Cardiac fibroblast (primary cell): ENCODE measurements at places on chromosomes 5 and 9.

DNA sequence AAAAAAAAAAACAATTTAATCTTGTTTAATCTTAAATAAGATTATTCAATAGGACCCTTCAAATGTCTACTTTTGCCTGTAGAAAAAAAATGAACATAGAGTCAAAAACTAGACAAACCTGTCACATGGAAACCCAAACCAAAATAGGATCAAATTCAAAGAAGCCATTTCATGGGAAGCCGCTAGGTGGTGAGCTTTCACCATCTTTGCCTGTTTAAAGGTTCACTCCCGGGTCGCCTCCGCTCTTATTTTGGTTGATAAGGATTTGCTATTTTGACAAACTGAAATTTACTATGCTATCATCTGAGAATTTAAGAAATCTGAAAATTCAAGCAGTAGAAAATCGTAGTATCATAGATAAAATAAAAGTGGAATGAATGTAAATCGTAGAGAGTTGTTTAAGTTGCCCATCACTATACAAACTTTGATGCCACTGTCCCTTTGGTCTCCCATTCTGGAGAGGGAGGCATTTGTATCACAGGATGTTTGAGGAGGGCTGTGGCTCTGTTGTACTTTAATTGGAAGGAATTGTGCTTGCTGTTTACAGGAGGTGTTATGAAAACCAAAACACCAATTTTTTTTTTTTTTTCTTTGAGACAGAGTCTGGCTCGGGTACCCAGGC lies 43.5 kb upstream of the DNAH5 start:
- DNase-seq, result peak; percentile 70

GRCh38 chr5:122315521-122315920 lies 3.5 kb downstream of the SNCAIP start:
- DNase-seq, result no peak

- no peak for DNase-seq
These were observed 111.1 kb downstream of the ASTN2 start for GRCh38 chr9:117303643-117304230.

DNA sequence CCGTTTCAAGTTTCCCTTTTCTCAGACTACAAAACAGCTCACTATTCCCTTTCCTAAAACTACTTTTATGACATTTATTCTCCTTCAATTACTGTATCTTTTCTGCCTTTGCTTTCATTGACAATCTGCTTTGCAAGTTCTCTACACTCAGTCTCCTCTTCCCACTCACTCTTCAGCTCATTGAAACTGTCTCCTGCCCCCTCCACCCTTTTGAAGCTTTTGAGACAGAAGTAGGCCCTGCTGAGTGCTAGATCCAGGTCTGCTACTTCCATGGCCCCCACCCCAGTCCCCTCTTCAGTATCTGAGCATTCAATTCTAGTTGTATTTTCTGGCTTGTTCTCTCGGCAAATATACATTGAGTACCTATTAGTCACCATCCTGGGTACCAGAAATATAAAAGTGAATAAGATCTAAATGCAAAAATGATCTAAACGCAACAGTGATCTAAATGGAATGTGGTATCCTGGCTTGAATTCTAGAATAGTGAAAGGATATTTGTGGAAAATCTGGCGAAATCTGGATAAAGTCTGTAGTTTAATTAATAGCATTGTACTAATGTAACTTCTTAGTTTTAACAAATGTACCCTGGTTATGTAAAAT lies 58.4 kb downstream of the OR2K2 start:
- no peak for DNase-seq

GRCh38 chr9:131616983-131617604 lies 71.8 kb downstream of the PRRT1B start:
- no peak for DNase-seq

DNA sequence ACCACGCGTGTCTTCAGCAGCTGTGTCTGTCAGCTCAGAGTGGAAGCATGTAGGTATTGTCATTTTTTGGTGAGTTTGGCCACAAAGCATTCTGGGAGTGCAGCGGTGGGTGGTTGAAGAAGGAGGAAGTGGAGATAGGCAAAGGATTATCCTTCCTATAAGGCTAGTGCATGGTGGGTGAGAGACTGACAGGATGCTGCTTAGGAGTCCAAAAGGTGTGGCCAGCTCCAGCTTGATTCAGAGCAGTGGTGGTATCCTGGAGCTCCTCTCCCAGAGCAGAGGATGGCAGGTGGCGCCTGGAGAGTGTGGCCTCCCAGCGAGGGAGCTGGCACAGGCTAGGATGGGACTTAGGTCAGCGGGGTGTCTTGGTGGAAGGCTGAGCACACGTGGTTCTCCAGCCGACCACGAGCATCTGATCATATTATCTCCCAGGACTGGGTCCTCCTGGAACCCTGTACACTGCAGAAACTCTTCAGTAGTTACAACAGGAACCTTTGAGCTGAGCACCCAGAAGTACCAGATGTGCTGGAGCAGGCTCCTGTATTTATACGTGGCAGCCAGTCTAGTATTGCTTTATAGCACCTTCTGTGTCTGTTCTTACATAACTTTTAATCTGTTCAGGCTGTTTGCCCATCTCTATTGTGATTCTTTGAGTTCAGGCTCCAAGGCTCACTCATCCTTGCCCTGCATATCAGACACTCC lies 29.6 kb downstream of the MAML1 start:
- DNase-seq, result peak; percentile 61

DNA sequence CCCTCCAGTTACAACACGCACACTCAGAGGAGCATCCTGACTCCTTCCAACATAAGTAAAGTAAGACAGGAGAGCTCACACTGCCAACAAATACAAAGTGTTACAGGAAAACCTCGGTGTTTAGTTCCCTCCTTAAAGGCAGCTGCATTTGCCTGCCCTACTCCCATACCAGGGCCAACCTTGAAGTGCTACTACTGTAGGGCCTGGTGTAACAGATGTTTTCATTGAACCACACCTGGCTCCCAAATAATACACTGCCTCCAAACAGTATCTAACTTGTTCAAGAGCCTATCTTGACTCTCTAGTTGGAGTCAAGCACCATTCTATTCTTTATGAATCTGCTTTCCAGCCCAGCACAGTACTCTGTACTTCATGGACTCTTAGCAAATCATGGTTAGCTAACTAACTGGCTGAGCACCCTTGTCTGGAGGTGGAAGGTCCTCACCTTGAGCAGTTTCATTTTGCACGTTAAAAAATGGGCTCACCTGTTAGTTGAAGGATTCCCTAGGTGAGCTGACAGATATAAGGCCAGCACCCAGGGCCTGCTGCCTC lies 34.6 kb downstream of the TTC39B start:
- no peak for DNase-seq

DNA sequence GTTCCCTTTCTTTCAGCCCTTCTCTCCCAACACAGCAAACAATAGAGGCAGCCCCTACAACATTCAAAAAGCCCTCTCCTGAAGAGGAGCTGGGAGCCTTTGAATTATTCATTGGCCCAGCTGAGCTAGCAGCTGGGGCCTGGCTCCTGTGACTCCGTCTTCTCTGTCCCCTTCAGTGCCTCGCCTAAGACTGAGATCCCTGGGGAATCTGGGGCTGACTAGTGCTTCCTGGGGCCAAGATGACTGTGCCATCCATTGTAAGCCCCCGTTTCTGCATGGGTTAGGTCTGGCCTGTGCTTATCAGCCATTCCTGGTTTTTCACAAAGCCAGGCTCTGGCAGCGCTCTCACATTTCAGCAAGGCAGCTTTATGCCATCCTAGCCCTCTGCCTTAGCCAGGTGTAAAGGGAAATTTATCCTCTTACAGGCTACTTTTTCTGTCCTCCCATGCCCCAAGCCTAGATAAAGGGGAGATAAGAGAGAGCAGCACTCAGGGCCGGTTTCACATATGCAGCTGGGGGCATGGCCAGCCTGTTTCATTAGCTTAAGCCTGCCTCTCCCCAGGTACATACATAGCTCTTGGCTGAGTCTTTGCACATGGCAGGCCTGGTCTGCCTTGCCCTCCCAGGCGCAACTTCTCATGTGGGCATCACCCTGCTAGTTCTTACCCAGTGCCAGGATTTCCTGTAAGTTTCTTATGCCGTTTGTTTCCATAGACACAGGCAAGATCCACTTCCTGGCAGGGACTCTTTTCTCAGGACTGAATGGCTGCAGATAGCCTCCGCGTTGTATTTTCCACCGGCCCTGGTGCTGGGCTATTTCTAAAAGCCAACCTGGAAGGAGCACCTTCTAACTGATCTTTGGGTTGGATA lies 15.8 kb downstream of the PTPA start:
- DNase-seq, result peak; percentile 13

GRCh38 chr5:141615991-141616720 lies 2.6 kb downstream of the DIAPH1 start:
- DNase-seq, result no peak

DNA sequence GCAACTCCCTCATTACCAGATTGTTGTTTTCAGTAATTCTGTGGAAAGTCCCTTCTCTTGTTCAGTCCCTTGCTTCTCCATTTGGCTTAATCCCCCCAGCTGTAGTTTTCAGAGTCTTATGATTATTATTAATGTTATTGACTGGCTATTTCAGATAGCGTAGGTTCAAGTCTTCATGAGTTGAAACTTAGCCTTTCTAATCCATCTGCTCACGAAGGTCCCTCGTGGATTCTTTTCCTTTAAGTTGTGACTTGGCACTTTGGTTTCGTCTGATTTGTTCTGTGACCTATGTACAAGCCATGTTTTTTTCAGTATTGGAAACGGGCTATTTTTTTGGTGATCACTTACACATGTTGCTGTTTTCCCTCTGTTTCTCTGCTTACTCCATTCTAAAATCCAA lies 260.3 kb downstream of the TMEM167A start:
- DNase-seq, result no peak

- no peak for DNase-seq
These were observed 262.9 kb downstream of the IRX1 start for GRCh38 chr5:3858524-3858923.

- no peak for DNase-seq
These were observed 632.6 kb upstream of the SEMA6A start for GRCh38 chr5:117207088-117207668.

DNA sequence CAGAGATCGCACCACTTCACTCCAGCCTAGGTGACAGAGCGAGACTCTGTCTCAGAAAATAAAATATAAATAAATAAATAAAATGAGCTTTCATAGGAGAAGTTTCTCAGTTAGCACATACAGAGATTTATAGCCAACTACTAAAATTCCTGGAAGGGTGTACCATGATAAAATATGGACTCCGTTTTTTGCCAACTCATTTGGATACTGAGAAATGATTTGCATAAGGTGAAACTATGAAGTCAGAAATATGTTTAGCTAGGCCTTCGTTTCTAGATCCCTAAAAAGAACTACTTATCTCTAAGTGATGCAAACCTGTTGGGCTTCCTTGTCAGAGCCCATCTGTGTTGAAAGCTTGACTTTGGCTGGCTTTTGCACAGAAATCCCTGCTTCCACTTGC lies 56.9 kb upstream of the SLC1A1 start:
- DNase-seq, result no peak

GRCh38 chr5:176837707-176838115 lies 27.4 kb downstream of the UNC5A start:
- peak; percentile 89 for DNase-seq

DNA sequence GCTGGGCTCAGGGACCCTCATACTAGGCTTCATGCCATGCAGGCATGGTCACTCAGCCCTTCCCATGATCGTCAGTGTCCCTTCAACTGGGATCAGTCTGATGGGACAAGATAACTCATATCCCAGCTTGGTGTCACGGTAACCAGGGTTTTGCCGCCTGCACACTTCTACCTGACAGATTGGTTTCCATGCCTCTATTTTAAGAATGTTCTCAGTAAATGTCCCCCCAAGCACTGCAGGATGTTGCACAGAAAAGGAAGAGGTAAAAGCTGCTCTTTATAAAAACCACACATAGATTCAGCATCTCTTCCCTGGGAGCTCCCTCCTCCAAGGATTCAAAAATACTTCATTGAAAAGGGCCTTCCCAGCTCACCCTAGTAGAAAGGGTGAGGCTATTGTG lies 56.1 kb downstream of the SLIT3 start:
- no peak for DNase-seq

GRCh38 chr9:126915281-126915816 lies 767 bp downstream of the RALGPS1 start:
- DNase-seq, result no peak

DNA sequence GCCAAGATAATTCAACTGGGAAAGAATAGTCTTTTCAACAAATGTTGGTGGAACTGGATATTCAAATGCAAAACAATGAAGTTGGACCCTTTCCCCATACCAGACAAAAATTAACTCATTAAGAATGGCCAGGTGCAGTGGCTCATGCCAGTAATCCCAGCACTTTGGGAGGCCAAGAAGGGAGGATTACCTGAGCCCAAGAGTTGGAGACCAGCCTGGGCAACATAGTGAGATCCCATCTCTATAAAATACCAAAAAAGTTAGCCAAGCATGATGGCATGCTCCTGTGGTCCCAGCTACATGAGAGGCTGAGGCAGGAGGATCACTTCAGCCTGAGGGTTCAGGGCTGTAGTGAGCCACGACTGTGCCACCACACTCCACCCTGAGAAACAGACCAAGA lies 24.2 kb downstream of the SERINC5 start:
- DNase-seq, result no peak

- DNase-seq, result no peak
These were observed 853.7 kb downstream of the TAF11L14 start for GRCh38 chr5:18487928-18488480.

GRCh38 chr5:145975361-145976066 lies 39.1 kb downstream of the SH3RF2 start:
- DNase-seq, result peak; percentile 89

- DNase-seq, result peak; percentile 68
These were observed 22.2 kb downstream of the SHB start for GRCh38 chr9:38046661-38047300.

- no peak for DNase-seq
These were observed 1787.7 kb downstream of the EFNA5 start for GRCh38 chr5:105882956-105883481.

DNA sequence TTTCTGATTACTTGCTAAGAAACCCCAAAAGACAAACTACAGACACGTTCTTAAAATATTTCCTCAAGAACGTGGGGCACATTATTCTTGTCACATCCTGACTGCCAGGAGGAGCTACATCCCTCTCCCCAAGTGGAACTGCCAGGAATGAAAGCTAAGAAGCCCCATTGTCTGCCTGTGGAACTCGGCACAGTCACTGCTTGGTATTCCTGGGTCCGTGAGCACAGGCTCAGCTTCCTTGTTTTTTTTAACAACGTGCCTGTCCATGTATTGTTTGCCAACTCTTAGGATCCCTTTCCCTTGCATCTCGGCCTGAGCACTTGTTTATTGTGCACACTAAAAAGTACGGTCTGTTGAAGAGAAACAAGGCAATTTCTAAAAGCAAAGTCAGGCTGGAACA lies 47.0 kb upstream of the SELENOP start:
- DNase-seq, result no peak

GRCh38 chr9:112772551-112772950 lies 22.0 kb downstream of the SNX30 start:
- no peak for DNase-seq

DNA sequence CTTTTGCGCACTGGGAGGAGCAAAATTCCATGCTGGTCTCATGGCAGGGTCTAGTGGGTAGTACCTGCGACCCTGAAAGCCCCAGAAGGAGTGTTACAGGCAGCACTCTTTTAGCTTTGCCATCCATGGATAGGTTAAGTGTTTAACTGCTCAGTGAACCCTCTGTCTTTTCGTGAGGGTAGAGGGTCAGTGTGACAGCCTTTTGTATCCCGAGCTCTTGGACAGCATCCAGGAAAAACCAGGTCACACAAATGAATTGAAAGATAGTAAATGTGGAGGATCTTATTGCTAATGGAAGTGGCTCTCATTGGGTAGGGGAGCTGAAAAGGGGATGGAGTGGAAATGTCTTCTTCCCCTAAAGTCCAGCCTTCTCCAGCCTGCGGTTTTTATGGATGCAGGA lies 57.8 kb upstream of the CCDC112 start:
- DNase-seq, result no peak

GRCh38 chr9:36082931-36083330 lies 46.2 kb downstream of the RECK start:
- no peak for DNase-seq
